ENCODE measurements at places on chromosomes 11 and 22. TPM values are rescaled to one million over a fixed set of nuclear protein-coding genes. Genes with fewer than 3 reads are reported as not detected.

SCN3B gene
- 5.6 TPM for total RNA-seq

SAA4 gene
- not detected for total RNA-seq

TRIM5 gene
- 39.6 TPM for total RNA-seq

GRCh38 chr22:32202539-32203180 lies 2.2 kb downstream of the RFPL2 start:
- DNase-seq, result no peak

DNA sequence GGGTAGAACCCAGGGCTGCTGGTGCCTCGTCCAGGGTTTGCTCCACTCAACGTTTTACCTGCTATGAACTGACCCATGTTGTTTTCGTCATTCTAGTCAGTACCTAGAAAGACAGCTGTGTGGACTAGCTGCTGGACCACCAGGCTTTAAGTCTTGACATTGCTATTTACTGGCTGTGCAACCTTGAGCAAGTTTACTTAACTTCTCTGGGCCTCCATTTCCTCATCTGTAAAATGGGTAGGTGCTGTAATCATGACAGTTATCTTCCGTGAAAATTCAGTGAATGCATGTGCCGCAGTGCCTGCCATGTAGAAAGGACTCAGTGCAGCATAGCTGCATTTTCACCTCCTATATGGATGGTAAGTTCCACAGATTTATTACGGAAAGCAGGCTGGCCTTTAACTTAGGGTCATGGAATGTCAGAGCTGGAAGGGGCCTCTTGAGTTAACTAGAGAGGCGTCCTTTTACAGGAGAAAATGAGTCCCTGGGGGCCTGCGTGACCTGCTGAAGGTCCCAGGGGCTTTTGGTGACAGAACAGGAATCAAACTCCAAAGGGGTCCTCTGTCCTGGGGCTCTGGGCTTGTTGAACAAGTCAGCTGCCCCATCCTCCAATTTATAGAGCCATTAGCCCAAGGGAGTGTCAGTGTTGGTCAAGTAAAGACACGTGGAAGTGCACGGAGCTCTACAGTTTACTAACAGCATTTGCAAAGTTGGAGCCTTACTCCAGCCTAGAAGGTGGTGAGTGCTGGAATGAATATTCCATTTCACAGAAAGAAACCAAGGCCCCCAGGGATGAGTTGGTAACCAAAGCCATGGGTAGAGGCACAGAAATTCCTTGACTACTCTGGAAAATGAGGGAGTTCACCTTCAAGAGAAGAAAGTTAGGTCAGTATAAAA lies 12.0 kb upstream of the MALAT1 start:
- DNase-seq, result no peak

DNA sequence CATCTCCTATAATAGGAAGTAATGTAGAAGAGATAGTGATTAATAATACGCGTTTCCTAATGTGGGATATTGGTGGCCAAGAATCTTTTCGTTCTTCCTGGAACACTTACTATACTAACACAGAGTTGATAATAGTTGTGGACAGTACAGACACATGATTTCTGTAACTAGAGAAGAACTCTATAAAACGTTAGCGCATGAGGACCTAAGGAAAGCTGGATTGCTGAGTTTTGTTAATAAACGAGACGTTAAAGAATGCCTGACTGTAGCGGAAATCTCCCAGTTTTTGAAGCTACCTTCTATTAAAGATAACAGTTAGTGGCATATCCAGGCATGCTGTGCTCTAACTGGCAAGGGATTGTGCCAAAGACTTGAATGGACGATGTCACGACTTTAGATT lies 83.3 kb downstream of the GGT1 start:
- DNase-seq, result no peak

DNA sequence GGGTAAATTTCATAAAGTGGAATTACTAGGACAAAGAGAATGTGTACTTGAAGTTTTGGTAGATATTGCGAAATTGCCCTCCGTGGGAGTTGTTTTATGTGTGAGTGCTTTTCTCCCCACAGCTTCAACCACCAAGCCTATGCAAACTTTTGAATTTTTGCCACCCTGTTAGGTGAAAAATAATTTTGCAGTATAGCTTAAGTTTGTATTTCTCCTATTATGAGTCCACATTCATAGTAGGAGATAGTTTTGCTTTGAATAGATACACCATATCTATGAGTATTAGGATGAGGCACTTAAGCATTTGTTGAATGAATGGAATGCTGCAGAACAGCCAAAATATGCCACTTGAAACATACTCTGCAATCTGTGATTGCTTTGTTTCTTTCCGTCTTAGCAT lies 43.6 kb downstream of the UVRAG start:
- DNase-seq, result no peak

GRCh38 chr22:30245985-30246813 lies at the start of gene LIF:
LIF (minus strand) TSS chr22:30246759; CDS start chr22:30246695, 64 bp downstream.
- no peak for DNase-seq

GRCh38 chr11:122731500-122731913 lies 76.0 kb downstream of the UBASH3B start:
- DNase-seq, result no peak

GRCh38 chr22:16966251-16966650 lies 41.8 kb downstream of the GAB4 start:
- no peak for DNase-seq

DNA sequence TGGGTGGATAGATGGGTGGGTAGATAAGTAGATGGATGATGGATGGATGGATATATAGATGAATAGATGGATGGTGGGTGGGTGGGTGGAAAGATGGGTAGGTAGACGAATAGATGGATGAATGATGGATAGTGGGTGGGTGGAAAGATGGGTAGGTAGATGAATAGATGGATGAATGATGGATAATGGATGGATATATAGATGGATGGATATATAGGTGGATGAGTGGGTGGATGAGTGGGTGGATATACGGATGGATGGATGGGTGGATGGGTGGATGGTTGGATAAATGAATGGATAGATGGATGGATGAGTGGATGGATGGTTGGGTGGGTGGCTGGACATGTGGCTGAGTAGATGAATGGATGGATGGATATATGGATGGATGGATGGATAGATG lies 53.1 kb upstream of the THY1 start:
- no peak for DNase-seq

- no peak for DNase-seq
Measured at GRCh38 chr11:64276653-64277431, 7.6 kb downstream of the BAD start.
